Caco-2 (cell line): ENCODE measurements at places on chromosomes 2 and 18.

GRCh38 chr2:229856413-229856812 lies 65.4 kb downstream of the TRIP12 start:
- no peak for DNase-seq

DNA sequence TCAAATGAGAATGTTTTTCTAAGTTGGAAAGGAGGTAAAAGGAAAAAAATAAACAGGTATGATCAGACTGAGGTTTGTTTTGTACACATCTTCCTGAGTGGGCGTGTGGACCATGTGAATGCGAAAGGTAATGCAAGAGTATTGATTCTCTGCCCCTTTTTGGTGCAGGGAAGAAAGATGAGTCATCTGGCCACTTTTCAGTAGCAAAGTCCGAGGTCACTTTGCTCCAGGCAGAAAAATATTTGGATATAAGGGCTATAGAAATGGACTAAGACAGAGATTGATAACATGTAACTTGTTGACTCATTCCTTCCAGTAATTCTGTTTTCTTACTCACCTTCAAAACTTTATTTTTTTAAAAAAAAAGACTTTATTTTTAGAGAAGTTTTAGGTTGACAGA lies 130.5 kb downstream of the DSEL start:
- peak; percentile 2 for DNase-seq

GRCh38 chr2:213069531-213069930 lies 81.9 kb downstream of the IKZF2 start:
- DNase-seq: no peak

DNA sequence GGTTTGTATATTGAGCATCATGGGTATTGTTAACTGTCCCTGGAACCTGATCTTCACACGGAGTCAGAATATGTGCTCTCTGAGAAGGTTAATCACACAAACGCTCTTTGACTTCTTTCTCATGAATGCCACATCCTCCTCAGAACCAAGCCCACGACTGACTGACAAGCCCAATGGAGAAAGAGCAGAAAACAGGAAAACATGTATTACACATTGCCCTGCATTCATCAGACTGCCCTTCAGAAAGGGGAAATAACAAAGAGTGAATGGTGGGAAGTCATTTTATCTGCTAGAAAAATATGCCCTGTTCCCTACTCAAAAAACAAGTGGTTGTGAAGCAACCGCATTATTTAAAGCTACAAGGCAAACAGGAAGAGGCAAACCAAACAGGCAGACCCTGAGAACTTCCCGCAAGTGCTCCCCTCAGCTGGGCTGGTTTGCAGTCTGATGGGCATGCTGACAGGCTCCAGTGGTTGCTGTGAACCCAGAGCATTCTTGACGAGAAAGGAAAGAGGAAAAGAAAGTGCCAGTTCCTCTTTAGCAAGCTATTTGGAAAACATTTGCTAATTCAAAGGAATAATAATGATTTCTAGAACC lies 172.9 kb upstream of the SETBP1 start:
- no peak for DNase-seq

DNA sequence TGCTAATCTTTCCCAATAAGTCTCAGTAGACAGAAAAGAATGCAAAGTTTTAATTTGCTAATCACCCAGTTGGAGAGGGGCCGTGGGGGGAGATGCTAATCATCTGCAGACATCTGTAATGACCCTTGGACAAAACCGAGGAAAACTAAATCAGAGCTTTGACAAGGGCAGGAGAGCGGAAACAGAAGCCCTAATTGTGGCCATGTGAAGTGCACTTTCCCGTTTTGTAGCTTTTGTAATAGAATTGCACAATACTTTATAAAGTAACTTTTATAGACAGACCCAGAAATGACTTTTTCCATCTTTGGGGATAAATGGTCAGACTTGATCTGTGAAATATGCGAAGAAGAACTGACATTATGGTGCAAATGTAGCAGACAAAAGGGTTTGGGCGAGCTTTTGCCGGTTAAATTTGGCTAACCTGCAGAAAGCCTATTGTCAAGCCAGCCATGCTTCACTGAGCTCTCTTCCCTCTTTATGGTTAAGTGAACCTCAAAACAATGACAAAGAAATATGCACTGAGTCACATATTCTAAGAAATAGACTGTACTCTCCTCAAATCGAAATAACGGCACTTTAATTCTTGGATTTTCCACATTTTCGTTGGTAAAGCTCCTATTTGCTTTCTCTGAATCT lies 980.1 kb upstream of the POU3F3 start:
- DNase-seq: no peak

- DNase-seq: no peak
Measured at GRCh38 chr2:120670771-120671480, 64.7 kb upstream of the GLI2 start.

GRCh38 chr2:10283106-10284062 lies 19.3 kb upstream of the HPCAL1 start:
- peak; percentile 44 for DNase-seq

GRCh38 chr2:145380436-145381017 lies 860.6 kb upstream of the ZEB2 start:
- DNase-seq: no peak

GRCh38 chr2:124996406-124996805 lies 971.3 kb downstream of the CNTNAP5 start:
- no peak for DNase-seq

DNA sequence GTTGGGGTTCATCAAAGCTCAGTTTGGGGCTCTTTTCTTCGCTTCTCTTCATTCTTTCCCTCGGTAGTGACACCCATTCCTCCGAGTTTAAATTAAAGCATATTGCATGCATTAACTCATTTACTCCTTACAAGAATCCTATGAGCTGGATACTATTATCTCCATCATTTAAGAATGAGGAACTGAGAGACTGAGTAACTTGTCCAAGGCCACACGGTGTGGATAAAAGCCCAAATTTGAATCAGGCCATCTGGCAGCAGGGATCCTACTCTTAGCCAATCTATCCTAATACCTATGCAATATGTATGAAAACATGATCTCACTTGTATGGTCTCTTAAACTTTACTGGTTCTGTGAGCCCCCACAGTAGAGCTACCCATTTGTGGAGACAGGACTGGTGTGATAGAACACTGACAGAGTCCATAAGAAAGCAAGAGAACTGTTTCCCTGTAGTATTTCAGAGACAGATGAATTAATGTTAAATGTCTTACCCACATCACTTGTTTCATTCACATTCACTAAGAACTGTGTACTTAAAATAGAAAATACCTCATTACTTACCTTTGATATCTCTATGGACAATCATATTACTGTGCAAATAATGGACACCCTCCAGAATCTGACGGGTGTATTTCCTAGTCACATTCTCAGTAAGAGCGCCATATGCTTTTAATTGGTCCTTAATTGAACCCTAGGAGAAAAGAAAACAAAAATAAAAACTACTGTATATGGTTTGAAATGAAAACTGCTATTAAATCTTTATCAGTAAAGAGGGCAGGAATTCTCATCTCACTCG lies 20.4 kb upstream of the ERCC3 start:
- DNase-seq: no peak

GRCh38 chr18:66729442-66730239 lies 125.8 kb upstream of the CDH19 start:
- no peak for DNase-seq

DNA sequence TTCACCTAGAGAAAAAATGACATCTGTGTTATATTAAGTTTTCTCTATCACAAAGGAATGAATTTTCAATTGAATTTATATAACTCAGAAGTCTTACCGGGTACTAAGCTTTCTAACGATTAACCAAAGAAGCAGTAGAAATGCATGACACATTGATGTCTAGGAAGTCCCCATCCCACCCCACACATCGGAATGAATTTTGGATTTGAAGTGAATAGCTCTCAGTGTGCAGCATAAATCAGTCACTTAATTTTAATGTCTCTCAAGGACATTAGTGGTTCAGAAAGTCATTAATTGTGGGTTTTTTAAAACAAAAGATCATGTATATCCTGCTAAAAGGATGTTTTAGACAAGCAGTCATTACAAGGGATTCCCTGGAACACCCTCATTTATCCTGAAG lies 141.4 kb upstream of the PIEZO2 start:
- no peak for DNase-seq

DNA sequence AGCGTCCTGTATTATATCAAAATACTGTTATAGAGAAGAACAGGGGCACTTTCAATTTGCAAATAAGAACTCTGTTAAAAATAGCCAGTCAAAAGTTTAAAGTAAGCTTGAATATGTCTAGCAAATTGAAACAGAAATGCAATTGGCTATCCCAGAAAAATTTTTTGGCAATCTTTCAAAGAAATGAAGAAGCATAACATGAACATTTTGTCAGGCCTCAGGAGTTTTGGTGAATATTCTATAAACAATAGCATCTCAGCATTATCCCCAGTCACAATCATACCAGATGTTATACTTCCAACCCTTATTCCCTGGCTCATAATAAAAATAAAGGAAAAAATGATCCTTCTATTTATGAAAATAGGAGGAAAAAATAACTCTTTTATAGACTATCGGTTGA lies 252.4 kb downstream of the GRB14 start:
- no peak for DNase-seq

- DNase-seq: no peak
Measured at GRCh38 chr2:221817052-221817451, 244.9 kb upstream of the EPHA4 start.

DNA sequence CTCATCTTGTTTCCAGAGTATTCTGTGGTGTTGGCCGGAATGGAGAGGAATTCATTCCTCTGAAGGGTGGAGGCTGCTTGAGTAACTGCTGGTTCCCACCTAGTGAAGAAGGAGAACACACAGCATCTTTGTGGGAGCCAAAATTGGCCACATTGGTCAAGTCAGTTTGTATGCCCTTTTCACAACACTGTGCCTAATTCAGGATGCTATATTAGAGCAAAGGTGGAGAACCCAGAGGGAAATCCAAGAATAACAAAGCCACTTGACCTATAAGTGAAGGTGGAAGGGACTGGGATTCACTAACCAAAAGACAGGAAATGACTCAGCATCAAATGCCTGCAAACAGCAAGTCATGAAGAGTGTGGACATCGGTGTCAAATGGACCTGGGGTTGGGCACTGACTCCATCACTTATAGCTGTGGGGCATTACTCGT lies 27.3 kb upstream of the MLPH start:
- no peak for DNase-seq

DNA sequence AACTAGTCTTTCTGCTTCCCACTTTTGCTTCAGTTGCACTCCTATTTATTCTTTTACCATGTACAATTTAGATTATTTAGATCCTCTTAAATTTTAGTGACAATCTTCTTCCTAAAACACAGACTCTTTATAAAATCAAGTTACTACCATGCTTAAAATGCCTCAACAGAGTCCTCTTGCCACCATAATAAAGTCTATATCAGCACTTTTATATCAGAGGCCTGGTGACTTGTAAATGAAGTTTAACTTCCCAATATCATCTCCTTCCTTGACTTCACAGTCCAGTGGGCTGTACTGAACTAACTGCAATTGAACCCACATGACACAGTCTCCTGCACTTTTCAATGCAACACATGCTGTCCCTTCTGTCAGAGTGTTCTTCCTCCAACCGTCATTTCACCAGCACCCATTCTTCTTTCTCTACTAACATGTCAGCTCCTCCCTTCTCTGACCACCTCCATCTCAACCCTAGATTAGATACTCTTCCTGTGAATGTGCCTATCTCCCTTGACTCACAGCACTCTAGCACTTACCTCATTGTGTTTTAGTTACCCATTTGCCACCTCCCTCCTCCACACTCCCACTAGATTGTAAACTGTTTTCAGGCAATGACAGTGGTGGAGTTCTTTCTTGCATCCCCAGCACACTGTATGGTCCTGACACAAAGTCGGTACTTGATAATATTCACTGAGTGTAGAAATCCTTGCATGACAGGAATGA lies 414.9 kb downstream of the SATB2 start:
- DNase-seq: no peak

DNA sequence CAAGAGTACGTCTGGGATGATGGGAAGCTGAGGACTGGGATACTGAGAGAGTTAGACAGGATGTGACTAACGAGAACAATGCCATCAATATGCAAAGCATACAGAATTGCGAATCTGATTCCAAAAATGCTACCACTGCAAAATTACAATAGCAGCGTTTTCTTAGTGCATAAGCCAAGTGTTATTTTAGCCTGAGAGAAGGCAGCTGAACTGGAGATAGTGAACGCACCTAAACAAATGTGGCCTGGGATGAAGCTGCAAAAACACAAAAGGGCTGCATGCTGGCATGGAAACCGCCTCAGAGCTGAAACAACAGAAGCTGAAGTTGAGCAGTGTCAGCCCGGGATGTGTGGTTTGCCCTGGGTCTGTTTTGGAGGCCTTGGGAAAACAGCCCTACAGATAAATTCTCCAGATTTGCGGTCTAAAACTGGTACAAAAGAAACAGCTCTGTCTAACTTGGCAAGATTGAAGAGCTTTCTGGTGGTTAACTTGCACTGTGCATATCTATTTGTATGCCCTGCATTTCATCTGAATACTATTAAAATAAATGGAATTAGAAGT lies 45.5 kb downstream of the LYPD6 start:
- DNase-seq: no peak

GRCh38 chr18:5538544-5538943 lies 5.3 kb downstream of the EPB41L3 start:
- DNase-seq: no peak

- DNase-seq: no peak
Measured at GRCh38 chr18:56574861-56575260, 63.5 kb downstream of the TXNL1 start.

DNA sequence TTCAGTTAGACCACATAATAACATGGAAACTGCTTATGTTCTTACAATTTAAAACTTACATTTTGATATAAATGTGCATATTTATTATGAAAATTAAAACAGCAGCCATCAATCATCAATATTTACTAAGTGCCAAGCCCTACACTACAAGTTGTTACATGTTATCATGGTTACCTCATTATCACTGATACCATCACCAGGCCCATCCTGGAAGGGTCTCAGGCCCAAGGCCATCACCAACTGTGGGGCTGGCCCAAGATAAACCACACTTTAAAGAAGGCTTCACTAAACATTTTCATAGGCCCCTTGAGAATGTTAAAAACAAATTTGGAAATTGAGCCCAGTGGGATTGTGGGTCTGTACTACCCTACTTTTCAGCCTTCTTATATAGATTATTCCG lies 6.4 kb downstream of the ITSN2 start:
- DNase-seq: no peak

GRCh38 chr2:127104166-127104660 lies 2.7 kb downstream of the BIN1 start:
- peak; percentile 29 for DNase-seq
